ENCODE measurements at places on chromosomes 3 and 15.

DNA sequence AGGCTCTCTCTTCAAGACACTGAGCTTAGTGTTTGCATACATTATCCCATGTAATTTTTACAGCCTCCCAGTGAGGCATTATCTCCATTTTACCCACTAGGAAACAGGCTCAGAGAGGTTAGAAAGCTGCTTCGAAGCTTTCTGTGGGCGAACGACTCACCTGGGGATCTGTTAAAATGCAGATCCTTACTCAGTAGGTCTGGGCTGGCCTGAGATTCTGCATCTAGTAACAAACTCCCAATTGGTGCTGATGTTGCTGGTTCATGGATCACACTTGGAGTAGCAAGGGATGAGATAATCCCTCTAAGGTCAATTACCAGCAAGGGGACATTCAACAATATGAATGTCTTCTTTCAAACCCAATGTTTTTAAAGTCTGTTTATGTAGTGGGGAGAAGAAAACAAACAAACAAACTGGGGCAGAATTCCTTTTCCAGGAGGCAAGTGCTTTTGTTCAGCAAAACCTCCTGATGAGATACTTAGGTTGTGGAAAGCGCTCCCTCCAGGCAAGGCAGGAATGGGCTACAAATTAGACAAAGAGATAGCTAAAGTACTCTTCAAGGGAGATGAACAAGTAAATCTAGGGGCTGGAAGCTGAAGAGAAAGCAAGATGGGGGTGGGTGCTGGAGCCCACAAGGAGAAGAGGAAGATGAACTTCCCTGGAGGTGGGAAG lies 311.9 kb downstream of the SHQ1 start:
- DNase-seq = no peak

DNA sequence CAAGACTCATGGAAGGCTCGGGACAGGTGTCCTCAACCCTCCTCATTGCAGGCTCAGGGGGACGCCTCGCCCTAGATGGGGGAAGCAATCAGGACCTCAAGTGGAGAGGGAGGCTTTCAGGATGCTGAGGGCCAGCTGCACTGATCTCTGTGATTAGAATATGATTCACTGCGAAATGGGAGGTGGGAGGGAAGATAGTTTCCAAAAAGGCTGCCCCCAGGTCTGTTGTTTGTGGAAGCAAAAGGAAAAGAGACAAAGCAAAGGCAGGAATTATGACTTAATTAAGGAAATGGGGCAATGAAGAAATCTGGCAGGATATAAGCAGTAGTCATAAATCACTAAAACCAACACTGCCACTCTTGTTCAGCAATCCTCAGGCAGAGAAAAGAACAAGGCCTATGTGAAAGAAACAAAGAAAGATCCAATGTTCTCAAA lies 85.6 kb upstream of the ABHD17C start:
- DNase-seq = no peak

- no peak for DNase-seq
These were observed 158.0 kb downstream of the RAB11A start for GRCh38 chr15:66027268-66027805.

DNA sequence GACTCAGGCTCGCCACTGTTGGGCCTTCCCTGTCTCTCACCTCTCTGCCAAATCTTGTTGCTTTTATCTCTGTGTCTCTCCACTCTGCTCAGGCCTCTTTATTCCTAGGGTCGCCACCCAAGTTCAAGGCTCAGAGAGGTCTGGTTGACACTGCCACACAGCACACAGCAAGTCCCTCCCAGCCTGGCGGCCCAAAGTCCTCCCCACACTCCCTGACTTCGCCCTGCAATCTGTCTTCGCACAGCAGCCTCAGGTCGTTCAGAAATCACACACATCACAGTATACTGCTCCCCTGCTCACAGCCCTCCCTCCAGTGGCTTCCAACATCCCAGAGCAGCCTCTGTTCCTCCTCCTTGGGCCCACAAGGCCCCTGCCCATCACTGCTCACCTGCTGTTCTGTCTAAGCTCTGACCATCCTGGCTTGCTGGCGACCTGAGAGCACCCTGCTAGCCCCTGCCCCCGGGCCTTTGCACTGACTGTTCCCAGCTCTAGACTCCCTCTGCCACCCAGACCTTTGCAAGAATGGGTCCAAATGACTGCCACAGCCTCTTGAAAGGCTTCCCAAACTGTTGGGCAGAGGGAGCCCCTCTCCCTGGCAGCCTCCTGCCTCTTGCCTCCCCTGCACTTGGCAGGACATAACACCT lies 48.4 kb downstream of the MGLL start:
- DNase-seq = no peak

DNA sequence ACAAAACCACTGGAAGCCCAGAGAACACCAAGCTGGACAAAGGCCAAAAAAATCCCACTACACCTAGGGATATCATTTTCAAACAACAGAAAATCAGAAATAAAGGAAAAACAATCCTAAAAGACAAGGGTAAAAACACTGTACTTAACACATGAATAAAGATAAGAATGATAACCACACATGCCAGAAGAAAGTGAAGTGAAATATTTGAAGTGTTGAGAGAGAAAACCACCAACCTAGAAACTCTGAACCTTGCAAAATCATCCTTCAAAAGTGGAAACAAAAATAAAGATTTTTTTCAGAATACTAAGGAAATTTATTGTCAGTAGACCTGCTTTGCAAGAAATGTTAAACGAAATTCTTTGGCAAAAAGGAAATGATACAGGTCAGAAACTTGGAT lies 45.1 kb downstream of the KPNA1 start:
- DNase-seq = no peak

DNA sequence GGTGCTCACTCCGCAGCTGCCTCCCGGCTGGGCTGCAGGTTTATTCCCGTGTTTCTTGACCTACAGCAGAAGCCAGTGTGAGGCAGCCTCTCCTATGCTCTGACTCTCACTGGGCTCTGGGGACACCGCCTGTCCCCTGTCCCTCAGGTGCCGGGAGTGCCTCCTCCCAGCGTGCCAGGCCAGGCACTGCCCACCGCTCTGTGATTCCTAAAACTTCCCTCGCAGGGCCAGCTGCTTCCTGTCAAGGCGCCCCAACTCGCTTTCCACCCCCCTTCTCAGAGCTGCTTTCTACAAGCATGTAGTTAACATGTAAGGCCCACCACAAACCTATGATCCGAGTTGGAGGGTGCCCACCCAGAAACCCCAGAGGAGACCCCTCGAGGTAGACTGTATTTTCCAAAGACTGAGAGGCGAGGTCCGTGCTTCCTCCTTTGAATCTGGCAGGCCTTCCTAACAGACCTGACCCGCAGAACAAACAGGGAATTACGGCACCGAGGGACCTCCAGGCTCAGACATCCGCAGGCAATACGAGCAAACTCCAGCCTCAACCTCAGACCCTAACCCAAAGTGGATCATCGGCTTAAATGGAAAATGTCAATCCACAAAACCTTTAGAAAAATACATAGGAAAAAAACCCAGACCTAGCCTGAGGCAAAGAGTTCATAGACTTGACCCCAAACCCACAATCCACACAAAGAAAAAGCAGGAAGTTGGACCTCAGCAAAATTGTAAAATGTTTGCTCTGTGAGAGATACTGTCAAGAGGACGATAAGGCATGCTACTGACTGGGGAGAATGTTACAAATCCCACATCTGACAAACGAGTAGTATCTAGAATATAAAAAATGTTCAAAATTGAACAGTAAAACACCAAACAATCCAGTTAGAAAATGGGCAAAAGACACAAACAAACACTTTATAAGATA lies 121.3 kb upstream of the IQSEC1 start:
- DNase-seq = no peak

- no peak for DNase-seq
These were observed 47.5 kb downstream of the ASTE1 start for GRCh38 chr3:130979117-130979516.

DNA sequence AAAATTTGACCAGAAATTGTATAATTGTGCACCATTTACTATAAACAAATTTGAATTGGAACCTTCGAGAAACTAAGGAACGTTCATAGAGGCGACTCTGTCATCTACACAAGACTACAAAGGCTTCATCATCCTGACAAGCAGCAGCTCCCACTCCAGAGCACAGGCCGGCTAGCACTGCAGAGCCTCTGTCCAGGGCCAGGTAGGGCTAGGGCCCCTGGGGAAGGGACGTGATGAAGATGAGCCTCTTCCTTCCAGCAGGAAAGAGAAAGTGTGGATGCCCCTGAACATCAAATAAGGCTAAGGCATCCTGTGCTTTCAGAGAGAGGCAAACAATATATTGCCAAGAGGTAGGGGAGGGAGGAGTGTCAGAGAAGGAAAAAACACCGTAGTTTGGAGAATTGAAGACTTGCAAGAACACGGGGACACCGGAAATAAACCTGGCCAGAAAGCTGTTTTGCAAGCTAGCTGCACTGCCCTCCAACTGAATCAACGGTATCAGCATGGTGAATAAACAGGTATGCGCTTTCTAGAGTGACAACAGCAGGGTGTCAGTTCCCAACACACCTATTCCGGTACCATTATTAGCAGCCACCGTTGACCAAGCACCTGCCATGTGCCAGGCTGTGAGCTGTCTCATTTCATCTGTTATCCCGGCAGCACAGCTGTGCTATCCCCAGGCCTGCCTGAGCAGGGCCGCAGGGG lies 12.4 kb downstream of the XXYLT1 start:
- no peak for DNase-seq

DNA sequence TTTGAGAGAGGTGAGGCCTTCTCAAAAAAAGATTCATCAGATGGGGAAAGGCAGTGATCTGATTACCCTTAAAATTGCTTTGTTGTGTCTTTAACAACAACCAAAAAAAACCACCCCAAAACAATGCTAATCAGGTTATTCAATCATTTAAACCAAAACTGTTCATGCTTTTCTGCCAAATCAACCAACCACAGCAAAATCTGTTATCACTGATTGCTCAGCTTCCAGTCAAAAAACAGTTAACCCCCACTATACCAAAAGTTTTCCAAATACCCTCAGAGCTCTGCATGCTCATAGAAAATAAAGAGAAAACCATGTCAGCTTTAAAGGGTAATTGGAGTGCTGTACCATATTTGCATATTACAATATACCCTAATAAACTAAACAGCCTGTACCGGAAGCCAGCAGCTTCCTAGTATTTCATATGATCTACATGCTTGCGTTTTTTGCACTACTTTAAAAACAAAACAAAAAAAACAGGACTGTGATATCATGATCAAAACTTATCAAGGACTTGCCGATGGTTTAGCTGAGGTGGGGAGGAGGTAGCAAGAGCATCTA lies 22.8 kb downstream of the SATB1 start:
- no peak for DNase-seq

DNA sequence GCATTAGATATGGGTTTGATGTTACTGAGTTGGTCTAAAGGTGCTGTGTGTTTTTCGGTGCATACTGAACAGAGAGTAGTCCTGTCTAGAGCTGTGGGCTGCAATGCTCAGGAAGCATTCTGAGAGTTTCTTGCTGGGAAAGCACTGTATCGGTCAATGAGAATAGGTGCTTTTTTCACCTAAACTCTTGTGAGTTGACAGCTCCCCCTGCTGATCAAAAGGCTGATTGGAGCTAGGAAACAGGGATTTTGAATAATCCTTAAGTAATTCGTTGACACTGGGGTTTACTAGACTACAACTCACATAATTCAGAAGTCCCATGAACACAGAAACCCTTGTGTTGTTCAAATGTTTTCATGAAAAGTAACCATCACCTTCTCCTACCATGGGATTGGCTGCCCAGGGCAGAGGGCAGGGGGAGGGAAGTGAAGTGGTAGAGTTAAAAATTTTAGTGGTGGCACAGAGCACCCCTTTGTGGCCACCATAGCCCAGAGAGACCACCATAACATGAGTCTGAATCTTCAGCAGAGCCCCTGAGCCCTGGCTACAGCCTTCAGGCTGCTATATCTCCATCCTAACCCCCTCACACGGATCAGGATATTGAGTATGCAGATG lies 13.0 kb upstream of the MANF start:
- peak; percentile 25 for DNase-seq

DNA sequence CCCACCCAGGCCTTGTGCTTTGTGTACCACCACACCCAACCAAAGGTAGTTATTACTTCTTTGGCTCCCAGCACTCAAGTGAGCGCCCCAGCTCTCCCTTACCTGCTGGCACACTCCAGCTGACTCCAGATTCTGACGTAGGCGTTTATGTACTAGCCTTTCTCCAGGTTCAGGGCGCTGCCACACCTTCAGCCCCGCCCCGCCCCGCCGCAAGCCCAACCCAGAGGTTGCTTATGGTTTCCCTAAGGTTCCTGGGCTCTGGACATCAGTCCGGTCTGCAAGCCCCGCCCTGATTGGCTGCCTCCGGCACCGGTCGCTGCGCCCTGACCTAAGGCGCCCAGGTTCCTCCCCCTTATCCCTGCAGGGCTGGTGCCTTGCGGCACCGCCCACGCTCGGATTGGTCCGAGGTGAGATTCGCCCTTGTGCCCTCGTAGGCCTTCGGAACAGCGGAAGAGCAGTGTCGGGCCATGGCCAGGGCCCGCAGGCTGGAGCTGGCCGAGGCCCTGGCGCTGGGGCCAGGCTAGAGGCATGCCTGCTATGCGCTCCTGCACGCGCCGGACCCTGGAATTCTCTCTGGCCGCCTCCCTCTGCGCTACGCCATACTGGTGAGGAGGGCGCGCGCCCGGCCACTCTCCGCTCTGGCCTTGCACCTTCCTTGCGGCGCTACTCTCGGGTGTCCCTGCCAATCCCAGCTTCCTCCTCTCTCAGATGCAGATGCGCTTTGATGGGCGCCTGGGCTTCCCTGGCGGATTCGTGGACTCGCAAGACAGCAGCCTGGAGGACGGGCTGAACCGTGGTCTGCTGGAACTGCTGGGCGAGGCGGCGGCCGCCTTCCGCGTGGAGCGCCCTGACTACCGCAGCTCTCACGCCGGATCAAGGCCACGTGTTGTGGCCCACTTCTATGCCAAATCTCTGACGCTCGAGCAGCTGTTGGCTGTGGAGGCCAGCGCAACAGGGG lies 19.8 kb upstream of the NUDT16 start:
- DNase-seq = no peak

DNA sequence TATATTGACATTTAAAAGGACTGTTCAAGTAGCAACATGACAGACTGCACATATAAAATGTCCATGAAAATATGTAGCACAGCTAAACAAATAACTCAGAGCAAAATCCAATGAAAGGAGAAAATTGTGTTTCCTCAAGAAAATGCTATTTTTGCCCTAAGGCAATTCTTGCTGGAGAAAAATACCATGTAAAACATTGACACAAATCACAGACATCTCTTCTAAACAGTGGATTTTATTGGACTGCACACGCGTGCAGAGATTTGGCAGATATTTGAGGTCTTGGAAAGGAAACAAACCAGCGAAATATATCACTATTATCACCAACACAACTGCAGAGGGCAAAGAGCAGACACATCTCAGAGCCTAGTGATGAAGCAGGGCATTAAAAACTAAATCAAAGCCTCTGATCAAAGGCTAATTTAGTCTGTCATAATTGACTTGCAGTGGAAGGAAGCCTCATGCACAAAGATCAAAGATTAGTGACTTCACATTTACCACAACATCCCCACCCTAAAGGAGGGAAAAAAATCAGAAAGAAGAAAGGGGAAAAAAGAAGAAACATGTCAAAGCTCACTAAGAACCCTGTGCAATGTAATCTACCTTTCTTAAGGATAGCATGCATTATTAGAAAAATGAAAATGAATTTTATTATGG lies 52.4 kb downstream of the CHL1 start:
- DNase-seq = no peak

DNA sequence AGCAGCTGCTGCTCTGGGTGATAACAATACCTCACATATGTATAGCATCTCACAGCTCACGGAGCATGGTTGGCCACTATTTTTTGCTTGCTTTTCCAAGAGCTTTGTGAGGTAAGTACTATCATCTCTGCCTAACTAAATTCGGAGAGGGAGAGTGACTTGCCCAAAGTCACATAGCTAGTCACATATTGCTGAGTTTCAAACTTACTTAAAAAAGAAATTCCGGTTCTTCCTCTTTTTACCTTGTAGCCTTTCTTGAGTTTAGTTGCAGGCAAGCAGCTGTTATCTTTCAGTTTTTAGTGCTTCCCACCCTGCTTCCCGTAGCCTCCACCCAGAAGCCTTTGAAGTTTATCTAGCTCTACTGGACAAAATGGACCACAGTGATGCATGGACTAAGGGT lies 309.2 kb downstream of the PDCD6IP start:
- no peak for DNase-seq
